Suprapubic skin (tissue), 4 donors: ENCODE measurements at places on chromosomes 4 and X. TPM values are rescaled to one million over a fixed set of nuclear protein-coding genes. Genes with fewer than 3 reads are reported as not detected.

ARMCX4 gene
- total RNA-seq, result 19.6 TPM

SLC7A11 gene
- 2.1 TPM for total RNA-seq

SGMS2 gene
- total RNA-seq, result 100 TPM

MAGEA8 gene
- total RNA-seq, result not detected

ZC4H2 gene
- total RNA-seq, result 6.7 TPM

CSN1S1 gene
- not detected for total RNA-seq

NPY5R gene
- total RNA-seq, result 2.7 TPM

ITGB1BP2 gene
- total RNA-seq, result 0.45 TPM
